ENCODE measurements at places on chromosomes 12 and 14. TPM values are rescaled to one million over a fixed set of nuclear protein-coding genes. Genes with fewer than 3 reads are reported as not detected.

- no peaks in the 10 kb centered on the region for H3K36me3 ChIP-seq
- DNase-seq: no peak
- no peaks in the 10 kb centered on the region for H3K27me3 ChIP-seq
- no peak overlapping the region for H3K27ac ChIP-seq
These were observed 12.4 kb upstream of the RTN1 start for GRCh38 chr14:59882957-59883356.

DNA sequence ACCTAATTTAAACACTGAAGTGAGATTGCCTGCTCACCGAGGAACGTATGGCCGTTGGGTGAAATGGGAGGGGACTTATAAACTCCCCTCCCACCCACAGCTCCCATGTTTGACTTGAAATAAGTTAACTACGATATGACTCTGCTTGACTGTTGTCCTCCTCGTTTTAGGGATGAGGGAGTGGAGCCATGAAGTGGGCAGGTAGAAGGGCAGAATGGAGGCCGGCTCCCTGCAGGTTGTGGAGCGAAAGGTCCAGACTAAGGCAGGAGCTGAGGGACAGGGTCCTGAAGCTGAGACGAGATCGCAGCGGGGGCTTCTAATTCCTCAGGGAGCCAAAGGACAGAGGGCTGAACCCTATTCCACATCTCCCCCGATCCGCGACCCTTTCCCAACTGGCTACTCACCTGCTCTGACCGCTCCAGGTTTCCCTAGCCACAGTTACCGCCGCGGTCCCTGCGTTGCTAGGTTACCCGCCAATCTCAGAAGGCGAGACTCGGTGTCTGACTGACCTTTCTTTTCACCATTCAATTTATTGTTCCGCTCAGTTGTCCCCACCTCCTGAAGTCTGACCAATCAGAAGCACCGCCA lies 577 bp upstream of the TPCN1 start:
- H3K27me3 ChIP-seq: no peaks in the 10 kb centered on the region
- no peak overlapping the region for H3K27ac ChIP-seq

DNA sequence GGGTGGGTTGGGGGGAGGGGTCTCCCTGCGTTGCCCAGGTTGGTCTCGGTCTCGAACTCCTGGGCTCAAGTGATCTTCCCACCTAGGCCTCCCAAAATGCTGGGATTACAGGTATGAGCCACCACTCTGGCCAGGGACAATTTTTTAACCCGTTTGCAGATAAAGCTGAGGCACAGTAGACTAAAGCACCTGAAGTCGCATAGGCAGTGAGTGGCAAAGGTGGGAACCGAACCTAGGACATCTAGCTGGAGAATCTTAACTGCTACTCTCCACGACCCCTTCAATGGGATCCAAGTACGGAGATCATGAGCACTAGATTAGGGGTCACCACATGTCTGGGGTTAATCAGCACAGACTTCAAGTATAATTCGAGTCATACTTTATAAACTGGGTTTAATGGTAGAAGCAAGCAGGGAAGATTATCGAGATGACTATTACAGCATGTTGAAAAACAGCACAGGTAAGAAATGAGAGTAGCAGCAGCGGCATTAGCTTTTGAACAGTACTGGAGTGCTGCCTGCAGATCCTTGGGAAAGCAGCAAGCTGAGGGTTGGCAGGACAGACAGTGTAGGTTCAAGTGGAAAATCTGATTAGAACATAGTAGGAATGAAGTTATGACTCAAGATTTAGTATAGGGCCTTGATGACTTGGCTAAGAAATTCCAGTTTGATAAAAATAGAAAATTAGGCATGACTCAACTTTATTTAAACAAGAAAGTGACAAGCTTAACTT lies 23.9 kb downstream of the NID2 start:
- H3K27ac ChIP-seq: peak overlapping the region; percentile 22
- H3K4me1 ChIP-seq: peaks cover 5% of the 10 kb centered on the region
- no peaks in the 10 kb centered on the region for H3K27me3 ChIP-seq
- no peak overlapping the region for H3K4me3 ChIP-seq

- H3K4me1 ChIP-seq: no peaks in the 10 kb centered on the region
- no peaks in the 10 kb centered on the region for H3K36me3 ChIP-seq
- no peak overlapping the region for H3K27ac ChIP-seq
- no peak overlapping the region for H3K4me3 ChIP-seq
These were observed 1074.2 kb upstream of the NOVA1 start for GRCh38 chr14:27672047-27672446.

- H3K27ac ChIP-seq: peak overlapping the region; percentile 0
- H3K27me3 ChIP-seq: no peaks in the 10 kb centered on the region
- no peak for DNase-seq
- no peak overlapping the region for H3K4me3 ChIP-seq
- no peaks in the 10 kb centered on the region for H3K36me3 ChIP-seq
These were observed 20.9 kb upstream of the CACNA2D4 start for GRCh38 chr12:1939331-1939730.

Gene RPGRIP1
- total RNA-seq: not detected

- H3K27me3 ChIP-seq: no peaks in the 10 kb centered on the region
- H3K4me1 ChIP-seq: no peaks in the 10 kb centered on the region
- H3K27ac ChIP-seq: no peak overlapping the region
- no peaks in the 10 kb centered on the region for H3K36me3 ChIP-seq
These were observed 129.1 kb downstream of the PTPRB start for GRCh38 chr12:70508178-70508577.

DNA sequence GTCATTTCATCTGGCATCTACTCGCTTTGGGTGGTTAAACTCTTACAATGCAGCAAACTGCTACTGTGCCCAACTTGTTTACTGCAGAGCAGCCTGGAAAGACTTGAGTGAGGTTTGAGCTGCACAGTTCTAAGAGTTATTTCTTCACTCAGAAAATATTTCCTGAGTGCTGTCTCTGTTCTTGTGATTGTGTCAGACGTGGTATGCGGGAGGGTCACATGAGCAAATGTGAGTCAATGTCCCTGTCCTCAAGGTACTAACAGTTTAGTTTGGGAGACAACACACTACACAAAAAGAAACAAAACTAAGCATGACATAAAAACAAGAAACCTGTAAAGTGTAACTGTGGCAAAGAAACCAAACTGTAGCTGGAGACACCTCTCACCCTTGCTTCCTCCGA lies 32.4 kb downstream of the FLVCR2 start:
- H3K27me3 ChIP-seq: no peaks in the 10 kb centered on the region
- H3K36me3 ChIP-seq: no peaks in the 10 kb centered on the region

DNA sequence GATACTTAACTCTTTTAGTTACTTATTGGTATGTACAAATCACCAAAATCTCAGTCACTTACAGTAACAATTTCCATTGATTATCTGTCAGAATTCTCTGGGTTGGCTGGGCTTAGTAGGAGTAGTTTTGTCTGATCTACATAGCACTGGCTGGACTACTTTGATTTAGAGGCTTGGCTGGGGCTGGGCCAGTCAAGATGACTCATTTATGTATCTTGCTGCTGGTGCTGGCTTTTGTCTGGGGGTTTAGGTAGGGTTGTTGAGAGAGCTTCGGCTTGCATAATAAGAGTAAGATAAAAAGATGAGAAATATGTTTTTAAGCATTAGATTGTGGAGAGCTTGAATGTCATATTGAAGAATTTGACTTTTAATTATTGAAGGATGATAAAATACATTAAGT lies 1093.7 kb downstream of the SLC6A15 start:
- H3K4me1 ChIP-seq: peaks cover 10% of the 10 kb centered on the region
- peak; percentile 69 for DNase-seq
- no peak overlapping the region for H3K4me3 ChIP-seq
- no peaks in the 10 kb centered on the region for H3K27me3 ChIP-seq

DNA sequence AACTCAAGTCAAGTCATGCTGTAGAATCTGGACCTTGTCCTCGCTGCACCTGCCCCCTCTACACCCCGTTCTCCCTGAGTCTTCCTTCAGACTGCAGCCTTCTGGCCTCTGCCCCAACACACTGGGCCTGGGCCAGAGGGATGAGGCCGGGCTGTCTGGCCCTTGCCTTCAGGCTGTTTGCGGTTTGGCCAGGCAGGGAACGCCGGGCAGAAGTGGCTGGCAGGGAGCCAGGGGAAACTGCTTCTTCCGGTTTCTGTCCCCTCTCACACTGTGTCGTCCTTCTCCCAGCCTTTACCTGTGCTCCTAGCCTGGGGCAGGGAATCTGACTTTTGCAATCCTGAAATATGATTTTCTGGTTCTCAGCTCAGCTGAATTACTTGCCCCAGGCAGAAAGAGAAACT lies 13.5 kb downstream of the DGLUCY start:
- peak; percentile 62 for DNase-seq
- peaks cover 21% of the 10 kb centered on the region for H3K4me1 ChIP-seq
- H3K36me3 ChIP-seq: no peaks in the 10 kb centered on the region
- H3K27me3 ChIP-seq: no peaks in the 10 kb centered on the region
- H3K4me3 ChIP-seq: no peak overlapping the region

Gene LRRC43
- total RNA-seq: 1.7 TPM

DNA sequence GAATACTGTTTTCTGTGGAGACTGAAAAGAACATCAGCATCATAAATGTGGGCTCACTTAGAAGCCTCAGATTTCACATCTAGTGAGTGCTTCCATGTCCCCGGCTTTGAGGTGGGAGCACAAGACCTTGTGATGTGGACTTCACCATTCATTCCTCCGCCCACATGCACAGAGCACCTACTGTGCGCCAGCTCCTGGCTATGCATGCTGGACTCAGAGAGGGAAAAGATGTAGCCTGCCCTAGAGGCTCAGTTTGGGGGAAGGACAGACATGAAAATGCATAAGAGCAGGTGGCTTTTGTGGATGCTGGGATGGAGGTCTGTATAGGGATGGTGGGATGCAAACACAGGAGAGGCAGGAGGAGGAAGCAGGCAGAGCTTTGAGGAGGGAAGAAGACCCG lies 65.0 kb downstream of the SERPINA3 start:
- H3K27ac ChIP-seq: no peak overlapping the region
- no peak overlapping the region for H3K4me3 ChIP-seq
- no peak for DNase-seq
- no peaks in the 10 kb centered on the region for H3K27me3 ChIP-seq
- H3K36me3 ChIP-seq: no peaks in the 10 kb centered on the region

DNA sequence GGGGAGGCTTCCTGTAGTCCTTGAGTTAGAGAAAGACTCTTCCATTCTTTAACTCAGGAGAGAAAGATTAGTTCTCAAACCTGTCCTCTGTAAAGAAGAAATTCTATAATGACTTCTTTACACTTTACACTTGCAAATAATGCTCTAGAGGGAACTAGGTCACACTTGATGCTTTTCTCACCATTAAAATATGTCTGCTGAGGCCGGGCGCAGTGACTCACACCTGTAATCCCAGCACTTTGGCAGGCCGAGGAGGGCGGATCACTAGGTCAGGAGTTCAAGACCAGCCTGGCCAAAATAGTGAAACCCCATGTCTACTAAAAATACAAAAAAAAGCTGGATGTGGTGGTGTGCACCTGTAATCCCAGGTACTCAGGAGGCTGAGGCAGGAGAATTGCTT lies 6.3 kb downstream of the NTN4 start:
- no peaks in the 10 kb centered on the region for H3K36me3 ChIP-seq
- no peaks in the 10 kb centered on the region for H3K27me3 ChIP-seq
- no peak overlapping the region for H3K27ac ChIP-seq
- peaks cover 12% of the 10 kb centered on the region for H3K4me1 ChIP-seq
- H3K4me3 ChIP-seq: no peak overlapping the region

All from hepatocyte (in vitro differentiated cells).